ENCODE measurements at places on chromosomes 6 and 20.

DNA sequence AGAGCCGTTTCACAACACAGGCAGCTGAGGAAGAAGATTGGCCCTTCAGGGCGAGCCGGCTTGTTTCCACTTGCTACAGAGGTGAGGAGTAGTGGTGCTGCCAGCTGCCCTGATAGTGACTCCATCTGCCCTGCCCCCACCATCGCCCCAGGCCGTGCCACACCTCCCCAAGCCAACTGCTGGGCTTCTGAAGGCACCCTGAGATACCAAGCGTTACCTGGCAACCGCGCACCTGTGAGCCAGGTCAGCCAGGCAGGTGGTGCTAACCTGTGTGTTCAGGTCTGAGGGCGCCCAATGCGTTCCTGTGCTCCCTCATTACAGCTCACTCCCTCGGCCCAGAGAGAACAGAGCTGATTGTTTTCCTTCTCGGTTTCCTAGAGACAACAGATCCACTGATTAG lies 299.1 kb upstream of the ID4 start:
- DNase-seq = no peak

- no peak for DNase-seq
These were observed 110.3 kb downstream of the JARID2 start for GRCh38 chr6:15356179-15356578.

DNA sequence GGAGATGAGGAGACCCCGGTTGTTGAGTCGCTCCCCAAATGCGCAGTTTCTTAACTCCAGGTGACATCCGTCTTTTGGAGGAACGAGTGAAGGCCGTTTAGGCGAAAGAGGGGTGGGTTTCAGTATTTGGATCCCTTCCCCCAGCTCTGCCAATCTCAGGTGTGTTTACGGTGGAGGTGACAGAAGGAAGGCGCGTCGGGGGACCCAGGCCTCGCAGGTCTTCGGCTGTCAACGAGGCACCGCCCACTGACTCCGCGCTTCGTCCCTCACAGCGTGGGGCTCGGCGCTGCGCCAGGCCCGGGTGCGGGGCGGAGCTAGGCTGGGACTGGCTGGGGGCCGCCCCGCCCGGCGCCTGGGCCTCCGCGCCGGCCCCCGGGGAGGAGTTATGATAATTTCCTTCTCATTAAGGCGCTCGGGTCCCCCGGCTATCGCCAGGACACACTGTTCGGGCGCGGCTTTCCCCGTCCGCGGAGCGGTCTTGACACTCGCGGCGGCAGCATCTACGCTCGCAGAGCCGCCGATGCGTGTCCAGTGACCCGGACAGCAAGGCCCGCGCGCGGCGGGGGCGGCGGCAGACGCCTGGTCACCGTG lies at the start of gene TFAP2C:
TFAP2C (plus strand) TSS at position 434 of the 591 bp plus-strand sequence. CDS start 239 bp downstream, outside the sequence.
- peak; percentile 77 for DNase-seq

DNA sequence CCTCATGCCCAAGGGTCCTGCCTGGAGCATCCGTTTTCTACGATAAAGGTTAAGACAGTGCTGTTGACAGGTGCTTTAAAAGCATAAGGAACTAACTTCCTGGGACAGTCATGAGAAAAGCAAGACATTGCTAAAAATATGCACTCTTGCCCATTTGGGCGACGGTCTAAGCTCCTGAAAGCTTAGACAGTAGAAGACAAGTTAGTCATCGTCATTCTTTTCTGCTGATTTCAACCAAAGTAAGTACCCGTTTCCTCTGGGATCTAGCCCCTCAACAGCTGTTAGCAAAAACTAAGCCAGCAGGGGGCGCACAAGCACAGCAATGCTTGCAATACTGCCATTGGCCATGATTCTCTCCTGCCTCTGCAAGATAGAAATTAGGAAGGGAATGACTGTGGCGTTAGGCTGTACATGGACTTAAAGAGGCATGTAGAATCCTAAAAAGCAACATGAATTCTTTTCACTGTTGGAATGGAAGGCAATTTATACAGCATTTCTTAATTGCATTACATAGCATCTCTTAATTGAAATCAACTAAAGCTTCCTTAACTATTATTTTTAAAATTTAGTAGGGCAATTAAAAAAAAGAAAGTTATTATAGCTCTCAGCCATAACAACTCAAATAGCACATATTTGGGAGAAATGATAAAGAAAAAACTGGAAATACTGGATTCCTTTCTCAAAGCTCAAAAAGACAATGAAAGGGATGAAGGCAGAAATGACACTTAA lies 147.8 kb upstream of the RALGAPA2 start:
- peak; percentile 96 for DNase-seq

DNA sequence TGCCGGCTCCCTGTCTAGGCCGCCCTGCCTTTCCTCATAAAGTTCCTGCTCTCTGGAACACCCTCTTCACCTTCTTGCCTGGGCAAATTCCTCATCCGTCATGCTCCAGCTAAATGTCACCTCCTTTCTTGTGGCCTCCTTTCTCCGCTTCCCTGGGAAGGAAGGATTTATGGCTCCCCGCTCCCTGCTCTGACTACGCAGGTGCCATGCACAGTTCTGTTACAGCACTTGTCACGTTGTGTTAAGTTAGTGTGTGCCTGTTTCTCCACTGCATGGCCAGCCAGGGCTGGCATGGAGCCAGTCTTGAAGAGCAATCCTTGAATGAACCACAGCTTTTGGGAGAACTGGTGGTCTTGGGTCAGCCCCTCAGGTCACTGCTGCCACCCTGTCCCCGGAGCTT lies 61.7 kb downstream of the CD40 start:
- DNase-seq = no peak

GRCh38 chr6:153087436-153087835 lies 43.6 kb downstream of the RGS17 start:
- no peak for DNase-seq

DNA sequence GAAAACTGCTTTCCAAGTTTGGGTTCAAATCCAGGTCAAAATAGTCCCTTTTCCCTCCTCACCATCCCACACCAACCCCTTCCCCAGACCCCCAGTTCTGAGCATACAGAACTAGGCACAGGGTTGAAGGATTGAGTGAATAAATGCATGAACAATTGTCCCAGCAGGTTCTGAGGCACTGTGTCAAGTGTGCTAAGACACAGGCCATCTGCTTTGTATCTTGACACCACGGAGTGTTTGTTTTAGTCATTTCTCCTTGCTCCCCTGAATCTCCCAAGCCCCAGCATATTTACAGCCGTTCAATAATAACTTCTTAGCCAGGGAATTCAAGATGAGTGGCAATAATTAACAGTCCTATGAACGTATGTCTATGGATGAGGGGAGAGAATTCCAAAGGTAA lies 102.8 kb upstream of the JARID2 start:
- DNase-seq = no peak

GRCh38 chr6:110778333-110778732 lies 36.9 kb downstream of the CDK19 start:
- no peak for DNase-seq

DNA sequence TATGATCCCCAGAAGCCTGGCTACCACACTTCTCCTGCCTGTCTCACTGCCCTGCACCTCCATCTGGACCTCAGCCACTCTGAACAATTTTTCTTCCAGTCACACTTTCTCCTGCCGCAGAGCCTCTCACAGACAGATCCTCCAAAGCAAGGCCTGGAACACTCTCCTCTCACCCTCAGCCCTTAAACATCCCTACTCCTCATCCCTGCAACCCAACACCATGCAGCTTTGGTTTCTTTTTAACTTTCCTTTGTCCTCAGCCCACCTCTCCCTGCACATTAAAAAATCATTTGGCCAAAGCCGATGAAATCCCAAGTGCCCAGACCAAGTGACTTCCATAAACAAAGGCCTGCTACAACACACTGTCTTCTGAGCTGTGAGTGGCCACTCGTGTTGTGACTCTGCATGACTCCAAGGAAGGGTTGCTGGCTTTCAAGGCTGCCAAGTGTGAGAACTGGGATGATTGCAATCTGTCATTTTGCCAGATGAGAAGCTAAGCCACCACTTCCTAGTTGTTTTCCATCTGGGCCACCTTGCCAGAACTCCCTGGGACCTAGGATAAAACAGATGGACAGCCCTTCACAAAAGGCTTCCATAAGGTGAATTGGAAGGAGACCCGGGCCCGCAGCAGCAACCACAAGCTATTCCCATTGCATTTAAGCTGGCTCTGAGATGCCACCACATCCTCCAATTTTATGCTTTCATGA lies 144.4 kb upstream of the SSTR4 start:
- DNase-seq = no peak
